ENCODE measurements at places on chromosomes 3 and 15.

- DNase-seq: no peak
Measured at GRCh38 chr3:176274161-176274560, 923.1 kb downstream of the TBL1XR1 start.

GRCh38 chr3:177144922-177145321 is 52.4 kb downstream of the TBL1XR1 start:
- DNase-seq: no peak

GRCh38 chr15:76533060-76533820 is 196.7 kb downstream of the ISL2 start:
- no peak for DNase-seq

DNA sequence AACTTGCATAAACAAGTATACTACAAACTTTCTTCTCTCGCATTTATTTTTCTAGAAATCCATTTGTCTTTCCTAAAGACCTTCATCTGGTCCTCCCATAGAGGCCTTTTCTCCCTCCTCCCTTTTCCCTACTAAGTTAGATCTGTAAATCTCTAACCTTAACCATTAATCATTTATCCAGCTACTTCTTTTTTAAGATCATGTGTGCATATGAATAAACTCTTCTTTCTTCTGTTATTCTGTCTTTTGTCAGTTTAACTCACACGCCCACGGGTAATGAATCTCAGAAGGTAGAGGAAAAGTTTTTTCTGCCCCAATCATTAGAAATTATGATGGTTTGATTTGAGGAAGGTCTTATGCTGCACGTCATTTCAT is 48.7 kb upstream of the FHIT start:
- no peak for DNase-seq

- peak; percentile 58 for DNase-seq
Measured at GRCh38 chr3:150370122-150370602, 37.9 kb upstream of the TSC22D2 start.

GRCh38 chr15:56919609-56920366 is 1.3 kb downstream of the TCF12 start:
- DNase-seq: no peak

DNA sequence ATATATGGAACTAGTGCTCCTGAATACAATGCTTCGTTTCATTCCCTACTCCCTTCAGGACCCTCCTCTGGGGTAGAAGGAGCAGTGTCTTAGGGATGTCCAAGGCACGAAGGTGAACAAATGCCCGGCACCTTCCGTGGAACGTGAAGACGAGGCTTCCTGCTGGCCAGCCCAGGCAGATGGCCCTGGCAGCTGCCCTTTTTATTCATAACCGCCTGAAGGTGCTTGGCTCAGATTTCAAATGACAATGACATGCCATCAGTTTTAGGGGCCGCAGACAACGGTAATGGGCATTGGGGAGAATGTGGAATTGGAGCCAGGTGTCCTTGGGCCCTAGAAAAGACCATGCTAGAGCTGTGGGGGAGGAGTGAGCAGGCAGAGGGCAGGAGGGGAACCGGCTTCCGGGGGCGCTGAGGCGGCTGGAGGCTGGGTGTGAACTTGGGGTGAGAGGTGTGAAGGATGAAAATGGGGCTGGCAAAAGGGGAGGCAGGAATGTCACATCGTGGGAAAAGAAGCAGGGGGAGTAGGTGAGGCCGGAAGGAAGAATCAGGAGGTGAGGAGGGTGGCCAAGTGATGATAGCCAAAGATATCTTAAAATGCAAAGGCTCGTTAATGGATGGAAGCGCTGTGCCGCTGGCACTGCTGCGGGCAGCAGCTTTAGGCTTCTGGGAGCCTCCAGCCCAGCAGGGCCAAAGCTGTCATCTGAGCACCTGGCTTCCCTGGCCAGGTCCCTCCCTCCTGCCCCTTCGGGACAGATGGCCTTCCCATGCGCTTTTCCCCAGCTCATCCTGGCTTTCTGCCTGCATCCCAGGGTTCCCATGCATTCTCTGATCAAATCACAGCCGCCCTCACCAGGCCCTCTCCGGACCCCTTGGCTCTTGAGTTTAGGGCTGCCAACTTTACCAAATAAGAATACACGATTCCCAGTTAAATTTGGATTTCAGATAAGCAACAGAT is 93.7 kb downstream of the TMEM266 start:
- DNase-seq: no peak

- no peak for DNase-seq
Measured at GRCh38 chr15:54119051-54119450, 140.8 kb downstream of the UNC13C start.

DNA sequence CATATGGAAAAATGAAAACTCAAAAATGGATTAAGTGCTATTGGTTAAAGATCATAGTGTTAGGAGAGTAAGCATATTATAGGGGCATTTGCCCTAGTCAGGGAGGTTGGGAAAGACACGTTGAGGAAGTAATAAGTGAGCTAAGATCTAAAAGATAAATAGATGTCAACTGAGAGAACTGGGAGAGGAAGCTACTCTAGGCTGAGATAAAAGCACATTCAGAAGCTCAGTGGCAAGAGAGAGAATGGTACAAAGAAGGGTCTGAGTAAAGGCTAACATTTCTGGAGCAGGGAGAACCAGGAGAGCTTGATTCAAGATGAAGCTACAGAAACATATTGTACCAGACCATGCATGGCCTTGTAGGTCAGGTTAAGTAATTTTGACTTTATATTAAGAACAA is 63.9 kb downstream of the TRPC1 start:
- no peak for DNase-seq

- no peak for DNase-seq
Measured at GRCh38 chr3:144777906-144778305, 806.3 kb downstream of the DIPK2A start.

Data from putamen (tissue), 1 donor.